Fibroblast of mammary gland (primary cell): ENCODE measurements at places on chromosomes 5 and 9.

DNA sequence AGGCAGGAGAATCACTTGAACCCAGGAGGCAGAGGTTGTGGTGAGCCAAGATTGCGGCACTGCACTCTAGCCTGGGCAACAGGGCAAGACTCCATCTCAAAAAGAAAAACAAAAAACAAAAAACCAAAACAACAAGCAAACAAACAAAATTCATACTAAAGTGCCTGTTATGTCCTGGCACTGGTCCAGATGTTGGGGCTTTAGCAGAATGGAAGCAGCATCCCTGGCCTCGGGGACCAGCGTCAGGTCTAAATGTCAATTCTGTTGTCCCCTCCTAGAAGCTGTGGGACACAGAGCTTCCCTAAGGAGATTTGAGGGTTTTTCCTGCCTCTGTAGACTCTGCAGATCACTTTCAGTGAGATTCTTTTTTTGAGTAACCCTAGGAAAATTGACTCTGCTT is 26.2 kb downstream of the PPARGC1B start:
- DNase-seq, result no peak

DNA sequence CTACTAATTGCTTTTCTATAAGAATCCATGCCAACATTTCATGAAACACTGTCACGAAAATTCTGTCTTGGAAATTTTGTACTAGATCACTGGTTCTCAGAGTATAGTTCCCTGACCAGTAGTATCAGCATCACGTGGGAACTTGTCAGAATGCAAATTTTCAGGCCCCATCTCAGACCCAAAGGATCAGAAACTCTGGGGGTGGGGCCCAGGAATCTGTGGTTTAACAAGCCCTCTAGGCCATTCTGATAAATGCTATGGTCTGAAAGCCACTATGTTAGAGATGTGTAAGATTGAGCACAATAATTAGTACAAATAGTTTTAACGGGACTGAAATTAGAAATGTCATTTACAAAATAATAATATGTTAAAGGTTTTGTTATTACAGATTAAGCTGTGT is 615.7 kb upstream of the ARRDC3 start:
- no peak for DNase-seq

GRCh38 chr9:81562231-81563019 is 126.9 kb downstream of the TLE1 start:
- peak; percentile 82 for DNase-seq

DNA sequence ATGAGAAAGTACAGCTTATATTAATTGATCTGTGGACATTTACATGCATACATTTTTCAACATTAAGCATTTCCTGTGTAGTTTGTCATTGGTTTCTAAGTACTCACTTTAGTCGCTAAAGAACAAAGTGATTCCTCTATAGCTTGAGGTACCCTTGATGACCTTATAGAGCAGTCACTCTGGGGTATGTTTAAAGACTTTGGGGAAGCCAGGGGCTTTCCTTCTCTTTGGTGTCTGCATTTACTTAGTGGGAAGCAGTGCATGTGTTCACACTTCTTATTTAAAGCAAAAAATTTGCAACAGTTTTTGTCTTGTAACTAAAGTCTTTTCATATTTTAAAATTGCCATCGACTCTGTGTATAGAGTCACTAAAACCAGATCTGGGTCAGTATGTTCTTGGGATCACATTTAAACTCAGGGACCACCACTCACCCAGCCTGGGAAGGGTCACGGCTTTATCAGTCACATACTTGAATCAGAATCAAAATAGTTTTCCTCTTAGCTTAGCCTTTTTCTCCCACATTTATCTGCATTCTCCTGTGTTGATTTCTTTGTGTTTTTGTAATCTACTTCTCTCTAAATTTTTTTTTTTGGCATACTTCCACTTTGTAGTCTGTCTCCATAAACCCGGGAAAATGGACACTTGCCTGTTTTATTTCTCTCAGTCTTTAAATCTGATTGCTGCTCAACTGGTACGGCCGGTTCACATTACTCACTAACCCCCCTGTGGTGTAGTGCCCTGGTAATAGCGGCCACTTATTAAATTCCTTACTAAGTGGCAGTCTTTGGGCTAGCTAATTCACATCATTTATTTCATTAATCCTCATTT is 143.9 kb upstream of the FBN2 start:
- DNase-seq, result no peak

GRCh38 chr5:92409134-92409533 is 1026.0 kb upstream of the ARRDC3 start:
- DNase-seq, result peak; percentile 72

DNA sequence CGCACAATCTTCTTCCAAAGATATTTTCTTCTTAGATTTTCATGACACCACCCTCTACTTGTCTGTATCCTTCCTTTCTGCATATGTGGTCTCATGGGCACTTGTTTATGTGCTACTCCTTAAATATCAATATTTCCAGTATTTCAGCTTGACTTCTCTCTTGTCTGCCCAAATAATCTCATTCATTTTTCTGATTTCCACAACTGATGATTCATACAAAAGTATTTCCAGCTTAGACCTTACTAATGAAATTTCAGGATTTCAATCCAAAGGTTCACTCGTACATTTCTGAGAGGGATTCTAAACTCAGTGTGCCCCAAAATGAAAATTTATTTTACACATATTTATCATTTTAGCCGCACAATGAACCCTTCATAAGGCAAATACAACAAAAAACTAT is 928.9 kb upstream of the C9orf72 start:
- DNase-seq, result no peak

- DNase-seq, result no peak
Measured at GRCh38 chr9:75414371-75415160, 326.3 kb downstream of the OSTF1 start.

GRCh38 chr9:80707120-80707519 is 982.2 kb downstream of the TLE1 start:
- DNase-seq, result peak; percentile 76

- DNase-seq, result no peak
Measured at GRCh38 chr5:9536717-9537116, 9.2 kb downstream of the SEMA5A start.

DNA sequence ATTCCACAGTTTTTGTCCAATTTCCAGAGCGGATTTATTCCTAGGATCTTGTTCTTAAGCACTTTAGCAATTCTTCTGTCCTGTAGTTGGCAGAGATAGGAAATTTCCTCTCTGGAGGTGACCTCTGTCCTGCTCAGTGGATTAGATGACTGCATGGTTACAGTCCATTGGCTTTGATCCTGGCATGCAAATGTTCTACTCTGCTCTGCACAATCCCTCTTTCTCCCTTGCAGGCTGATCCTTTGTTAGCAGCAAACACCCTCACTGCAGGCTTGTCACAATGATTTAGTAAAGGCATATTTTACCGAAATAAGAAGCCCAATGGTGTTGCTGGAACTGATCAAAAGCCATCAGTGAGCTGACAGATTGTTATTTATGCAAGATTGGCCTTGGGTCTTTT is 243.8 kb downstream of the COX7C start:
- no peak for DNase-seq

GRCh38 chr5:59016925-59017324 is 434.1 kb downstream of the RAB3C start:
- DNase-seq, result no peak

- peak; percentile 68 for DNase-seq
Measured at GRCh38 chr9:16625811-16626210, 244.7 kb downstream of the BNC2 start.

- no peak for DNase-seq
Measured at GRCh38 chr5:159735036-159735435, 181.2 kb upstream of the ADRA1B start.

DNA sequence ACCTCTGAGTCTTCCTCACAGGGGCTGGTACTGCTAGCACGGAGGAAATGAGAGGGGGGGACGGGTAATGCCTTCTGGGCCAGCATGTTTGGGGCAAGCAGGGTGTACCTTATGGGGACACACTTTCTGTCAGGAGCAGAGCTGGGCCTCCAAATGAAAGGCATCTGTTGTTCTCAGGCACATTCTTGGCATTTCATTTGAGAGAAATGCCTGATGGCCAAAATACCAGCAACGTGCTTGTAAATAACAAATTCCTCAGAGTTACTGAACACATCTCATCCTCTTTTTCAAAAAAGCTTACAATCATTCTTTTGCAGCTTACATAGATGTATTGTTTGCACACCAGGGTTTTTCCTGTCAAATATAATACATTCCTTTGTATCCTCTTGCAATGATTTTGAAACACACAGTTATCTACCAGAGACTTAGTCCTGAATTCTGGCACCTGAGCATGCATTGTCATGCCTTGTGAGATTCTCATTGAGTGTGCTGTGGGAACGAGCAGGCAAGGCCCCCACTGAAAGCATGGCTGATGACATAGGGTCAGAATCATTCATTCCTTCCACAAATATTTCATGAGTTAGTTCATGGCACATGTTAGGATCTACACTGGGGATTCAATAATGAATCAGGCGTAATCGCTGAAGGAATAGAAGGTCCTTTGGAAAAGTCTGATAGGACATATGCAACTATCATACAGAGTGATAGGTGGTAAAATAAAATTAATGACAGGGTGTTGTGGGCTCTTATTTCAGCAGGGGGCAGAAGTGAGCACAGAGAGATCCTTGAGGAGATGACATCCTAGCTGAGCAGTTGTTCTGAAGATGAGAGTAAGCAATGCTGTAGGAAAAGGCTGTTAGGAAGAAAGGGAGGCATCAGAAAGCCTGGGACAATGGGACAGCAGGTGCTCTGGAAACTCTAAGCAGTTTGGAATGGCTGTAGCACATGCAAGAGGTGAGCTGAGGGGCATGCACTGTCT is 260.9 kb upstream of the TUT7 start:
- peak; percentile 58 for DNase-seq

- DNase-seq, result peak; percentile 66
Measured at GRCh38 chr5:10192309-10192708, 57.4 kb downstream of the ATPSCKMT start.

GRCh38 chr9:112065806-112066606 is 109.1 kb downstream of the SUSD1 start:
- peak; percentile 89 for DNase-seq

GRCh38 chr9:123218831-123219230 is 49.6 kb downstream of the STRBP start:
- no peak for DNase-seq
